ENCODE measurements at places on chromosomes 1 and 21.

GRCh38 chr1:54653036-54653435 is 11.4 kb downstream of the MROH7 start:
- DNase-seq, result no peak

DNA sequence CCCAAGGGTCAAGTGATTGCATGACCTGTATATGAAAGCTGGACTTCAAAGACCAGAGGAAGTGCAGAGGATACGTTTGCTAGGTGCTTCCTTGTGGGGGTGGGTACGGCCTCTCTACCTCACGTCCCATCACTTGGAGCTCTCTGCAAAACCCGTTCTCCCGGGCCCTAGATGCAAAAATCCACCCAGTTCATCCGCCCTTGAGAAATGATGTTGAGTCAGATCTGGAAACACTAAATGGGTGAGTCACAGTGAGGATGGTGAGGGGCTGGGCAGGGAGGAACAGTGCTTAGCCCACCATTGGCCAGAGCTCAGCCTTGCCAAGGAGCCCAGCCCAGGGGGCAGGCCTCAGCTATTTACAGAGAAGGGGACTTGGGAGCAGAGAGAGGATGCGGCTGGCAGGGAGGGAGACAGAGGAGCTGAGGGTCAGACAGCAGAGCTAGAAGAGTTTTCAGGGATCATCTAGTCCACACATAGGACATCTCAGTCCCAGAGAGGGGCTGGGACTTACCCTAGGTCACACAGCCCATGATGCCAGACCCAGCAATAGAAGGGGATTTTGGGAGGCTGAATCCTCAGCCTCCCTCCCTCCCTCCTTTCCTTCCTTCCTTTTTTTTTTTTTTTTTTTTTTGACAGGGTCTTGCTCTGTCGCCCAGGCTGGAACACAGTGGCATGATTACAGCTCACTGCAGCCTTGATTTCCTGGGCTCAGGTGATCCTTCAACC is 14.6 kb downstream of the ARHGEF10L start:
- no peak for DNase-seq

- DNase-seq, result no peak
These were observed 47.4 kb upstream of the TSPAN2 start for GRCh38 chr1:115136706-115137105.

- DNase-seq, result no peak
These were observed 482 bp downstream of the GRIK1 start for GRCh38 chr21:29939104-29939923.

All from NT2/D1 (cell line).